Activated naive CD8-positive, alpha-beta T cell treated with anti-CD3 and anti-CD28 coated beads for 36 hours (primary cell): ENCODE measurements at places on chromosomes 4 and X. TPM values are rescaled to one million over a fixed set of nuclear protein-coding genes. Genes with fewer than 3 reads are reported as not detected.

SMIM43 gene
- total RNA-seq, result not detected

DNA sequence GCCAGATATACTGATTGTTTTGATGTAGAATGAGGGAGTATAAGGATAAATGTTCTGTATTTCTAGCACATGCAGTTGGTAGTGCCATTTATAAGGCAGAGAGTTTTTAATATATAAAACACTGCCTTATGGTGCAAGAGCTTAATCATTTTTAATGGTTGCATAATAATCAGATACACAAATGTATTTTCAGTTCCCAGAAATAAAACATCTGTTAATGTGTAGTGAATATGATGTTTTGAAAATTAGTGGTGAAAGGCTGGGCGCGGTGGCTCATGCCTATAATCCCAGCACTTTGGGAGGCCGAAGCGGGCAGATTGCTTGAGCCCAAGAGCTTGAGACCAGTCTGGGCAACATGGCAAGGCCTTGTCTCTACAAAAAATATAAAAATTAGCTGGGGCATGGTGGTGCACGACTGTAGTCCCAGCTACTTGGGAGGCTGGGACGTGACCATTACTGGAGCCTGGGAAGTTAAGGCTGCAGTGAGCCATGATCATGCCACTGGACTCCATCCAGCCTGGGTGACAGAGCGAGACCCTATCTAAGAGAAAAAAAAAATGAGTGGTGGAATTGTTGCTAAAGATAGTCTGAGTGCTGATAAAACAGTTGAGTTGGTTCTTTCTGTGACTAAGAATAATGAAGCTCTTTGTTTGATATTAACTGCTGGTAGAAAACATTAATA lies 29.3 kb downstream of the CLCN3 start:
- no peak overlapping the region for H3K27ac ChIP-seq
- no peaks in the 10 kb centered on the region for H3K27me3 ChIP-seq
- H3K4me3 ChIP-seq, result no peak overlapping the region

DNA sequence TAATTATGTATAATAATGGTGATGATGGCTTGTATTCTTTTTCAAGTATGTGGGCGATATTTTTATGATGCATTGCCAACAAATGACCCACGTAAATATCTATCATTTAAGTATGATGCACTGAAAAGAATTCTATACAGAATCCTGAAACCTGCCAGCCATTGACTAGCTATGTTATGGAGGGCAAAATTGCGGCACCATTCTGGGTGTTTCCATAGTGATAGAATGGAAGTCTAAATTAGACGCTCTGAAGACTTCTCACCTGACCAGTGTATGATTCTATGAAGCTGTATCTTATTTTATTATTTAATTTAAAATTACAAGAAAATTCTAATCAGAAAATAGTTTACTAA lies 677 bp upstream of the CENPC start:
- DNase-seq, result no peak
- no peak overlapping the region for H3K27ac ChIP-seq
- H3K27me3 ChIP-seq, result no peaks in the 10 kb centered on the region
- H3K4me1 ChIP-seq, result peaks cover 33% of the 10 kb centered on the region

DNA sequence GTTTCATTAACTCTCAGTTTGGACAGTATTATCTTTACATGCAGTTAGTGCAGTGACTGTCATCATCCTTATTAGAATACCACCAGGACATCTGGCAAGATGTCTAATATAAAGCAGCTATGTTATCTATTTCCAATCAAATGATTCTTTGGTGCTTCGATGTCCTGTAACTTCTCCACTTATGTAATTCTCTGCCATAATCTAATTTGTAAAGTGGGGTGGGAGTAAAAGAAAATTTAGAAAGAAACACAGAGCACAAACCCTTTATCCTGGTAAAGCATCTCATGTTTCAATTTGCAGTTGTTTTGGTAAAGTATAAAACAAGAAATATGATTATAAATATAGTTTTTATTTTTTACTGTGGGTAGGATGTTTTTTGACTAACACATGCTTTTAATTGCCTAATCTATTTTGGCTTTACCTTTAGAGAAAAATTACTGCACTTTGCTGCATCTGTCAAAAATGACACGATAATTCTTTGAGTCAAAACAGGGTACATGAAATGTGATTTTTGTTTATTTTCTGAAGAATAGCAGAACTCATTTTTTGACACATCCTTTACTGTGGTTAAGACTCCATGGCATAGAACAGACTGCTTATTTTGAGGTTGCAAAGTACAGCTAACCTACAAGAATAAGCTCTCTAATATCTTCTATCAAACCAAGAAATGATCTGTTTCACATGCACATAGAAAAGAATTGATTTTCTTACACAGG lies 382.9 kb downstream of the RPA4 start:
- H3K27ac ChIP-seq, result no peak overlapping the region
- H3K36me3 ChIP-seq, result no peaks in the 10 kb centered on the region
- H3K4me1 ChIP-seq, result peaks cover 3% of the 10 kb centered on the region
- no peak overlapping the region for H3K4me3 ChIP-seq
- DNase-seq, result no peak
- H3K27me3 ChIP-seq, result no peaks in the 10 kb centered on the region

GRCh38 chr4:138344054-138344453 lies 101.9 kb upstream of the SLC7A11 start:
- H3K4me1 ChIP-seq, result peaks cover 18% of the 10 kb centered on the region
- no peak overlapping the region for H3K27ac ChIP-seq
- no peak overlapping the region for H3K4me3 ChIP-seq
- no peak for DNase-seq

GRCh38 chr4:150126864-150127203 lies 48.6 kb downstream of the DCLK2 start:
- no peak for DNase-seq
- H3K4me1 ChIP-seq, result no peaks in the 10 kb centered on the region
- no peak overlapping the region for H3K4me3 ChIP-seq
- H3K27ac ChIP-seq, result no peak overlapping the region
- H3K27me3 ChIP-seq, result peaks cover 16% of the 10 kb centered on the region
- H3K36me3 ChIP-seq, result no peaks in the 10 kb centered on the region

- DNase-seq, result no peak
- peaks cover 4% of the 10 kb centered on the region for H3K36me3 ChIP-seq
- H3K27me3 ChIP-seq, result peaks cover 4% of the 10 kb centered on the region
- peaks cover 6% of the 10 kb centered on the region for H3K4me1 ChIP-seq
- H3K4me3 ChIP-seq, result no peak overlapping the region
Measured at GRCh38 chr4:68361146-68361589, 11.3 kb upstream of the YTHDC1 start.

CYBB gene
- total RNA-seq, result 0.76 TPM

DNA sequence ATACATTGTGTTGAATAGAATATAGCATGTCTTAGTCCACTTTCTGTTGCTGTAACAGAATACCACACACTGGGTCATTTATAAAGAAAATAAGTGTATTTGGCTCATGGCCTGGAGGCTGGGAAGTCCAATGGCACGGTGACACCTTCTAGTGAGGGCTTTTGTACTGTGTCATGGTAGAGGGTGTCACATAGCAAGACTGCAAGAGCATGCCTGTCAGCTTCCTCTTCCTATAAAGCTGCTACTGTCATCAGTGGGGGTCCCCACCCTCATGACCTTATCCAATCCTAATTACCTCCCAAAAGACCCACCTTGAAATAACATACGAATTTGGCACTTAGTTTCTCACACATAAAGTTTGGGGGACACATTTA lies 193.2 kb downstream of the PTTG2 start:
- H3K4me3 ChIP-seq, result no peak overlapping the region
- H3K27ac ChIP-seq, result no peak overlapping the region
- H3K4me1 ChIP-seq, result peaks cover 30% of the 10 kb centered on the region
